ENCODE measurements at places on chromosomes 16 and 17. TPM values are rescaled to one million over a fixed set of nuclear protein-coding genes. Genes with fewer than 3 reads are reported as not detected.

DNA sequence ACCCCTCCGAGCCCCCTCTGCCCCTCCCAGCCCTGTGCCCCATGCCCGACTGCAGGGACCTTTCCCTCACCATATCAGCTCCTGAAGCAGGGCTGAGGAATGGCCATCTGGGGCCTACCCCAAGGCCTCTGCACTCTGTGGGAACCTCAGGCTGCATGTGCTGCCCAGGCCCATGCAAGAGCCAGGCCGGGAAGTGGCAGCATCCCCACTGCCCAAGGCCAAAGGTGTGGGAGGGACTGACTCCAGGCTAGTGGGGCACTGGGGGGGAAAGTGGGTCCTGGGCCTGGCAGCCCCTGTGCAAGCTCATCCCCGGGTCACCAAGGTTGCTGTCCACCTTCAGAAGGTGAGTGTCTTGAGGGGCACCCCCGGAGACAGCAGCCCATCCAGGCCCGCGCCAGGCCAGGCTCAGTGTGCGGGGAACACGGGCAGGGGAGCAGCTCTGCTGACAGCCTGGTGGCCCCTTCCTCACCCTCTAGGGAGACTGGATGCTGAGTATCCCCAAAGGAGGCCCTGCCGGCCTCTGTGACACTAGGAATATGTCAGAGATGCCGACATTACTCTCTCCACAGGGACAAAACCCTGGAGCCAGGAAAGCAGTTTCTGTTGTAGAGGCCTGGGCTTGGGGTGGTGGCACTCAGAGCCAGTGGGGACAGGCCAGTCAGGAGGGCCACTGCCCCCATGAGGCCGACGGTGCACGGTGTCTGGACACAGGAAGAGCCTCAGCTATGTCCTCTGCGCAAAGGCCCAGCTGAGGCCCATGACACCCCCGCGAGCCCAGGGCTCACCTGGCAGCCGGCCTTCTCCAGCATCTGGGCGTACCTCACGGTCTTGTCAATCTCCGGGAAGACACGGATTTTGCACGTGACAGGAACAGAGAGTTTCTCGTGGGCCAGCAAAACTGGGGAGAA, 3.3 kb downstream of the DUS1L start:
- H3K27me3 ChIP-seq: no peaks in the 10 kb centered on the region
- no peak for DNase-seq
- no peak overlapping the region for H3K4me3 ChIP-seq
- peaks cover 3% of the 10 kb centered on the region for H3K36me3 ChIP-seq

The JPT2 gene
- total RNA-seq: 59.2 TPM

DNA sequence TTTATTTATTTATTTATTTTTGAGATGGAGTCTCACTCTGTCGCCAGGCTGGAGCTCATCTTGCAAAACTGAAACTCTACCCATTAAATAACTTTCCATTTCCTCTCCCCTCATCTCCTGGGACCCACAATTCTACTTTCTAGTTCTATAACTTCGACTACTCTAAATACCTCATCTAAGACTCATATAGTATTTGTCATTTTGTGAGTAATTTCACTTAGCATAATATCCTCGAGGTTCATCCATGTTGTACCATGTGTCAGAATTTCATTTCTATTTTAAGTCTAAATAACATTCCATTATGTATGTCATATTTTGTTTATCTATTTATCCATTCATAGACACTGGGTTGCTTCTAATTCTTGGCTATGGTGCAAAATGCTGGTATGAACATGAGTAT, 5.1 kb upstream of the NT5M start:
- no peak overlapping the region for H3K27ac ChIP-seq
- H3K27me3 ChIP-seq: no peaks in the 10 kb centered on the region
- H3K36me3 ChIP-seq: no peaks in the 10 kb centered on the region
- DNase-seq: no peak
- no peak overlapping the region for H3K4me3 ChIP-seq

The CAMKK1 gene
- total RNA-seq: 8.0 TPM

DNA sequence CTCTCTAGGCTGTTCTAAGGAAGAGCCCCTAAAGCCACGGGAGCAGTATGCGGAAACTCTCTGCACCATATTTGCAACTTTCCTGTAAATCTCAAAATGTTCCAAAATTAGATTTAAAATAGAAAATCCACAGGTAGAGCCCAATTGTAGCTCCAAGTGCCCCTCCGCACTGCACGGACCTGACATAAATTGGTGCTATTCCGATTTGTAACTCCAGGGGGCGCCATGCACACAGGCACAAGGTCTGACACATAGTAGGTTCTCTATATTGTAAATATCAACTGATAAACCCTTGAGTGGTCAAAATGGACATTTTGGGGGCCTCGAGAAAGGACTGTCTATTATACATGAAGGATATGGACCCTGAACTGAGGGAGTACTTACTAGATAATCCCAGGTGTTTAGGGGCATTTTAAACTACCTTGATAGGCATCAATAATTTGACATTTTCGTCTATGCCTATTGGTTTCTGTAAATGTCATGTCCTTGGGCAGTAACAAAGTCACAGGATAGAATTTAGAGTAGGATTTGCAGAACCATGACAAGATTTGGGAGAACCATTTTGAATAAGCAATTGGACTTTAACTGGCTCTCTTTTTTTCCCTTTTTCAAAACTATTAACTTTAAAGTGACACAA, 36.6 kb upstream of the TMEM132E start:
- H3K4me1 ChIP-seq: no peaks in the 10 kb centered on the region
- DNase-seq: no peak
- H3K27me3 ChIP-seq: peaks cover 46% of the 10 kb centered on the region
- no peak overlapping the region for H3K27ac ChIP-seq
- no peak overlapping the region for H3K4me3 ChIP-seq

The KRTAP1-1 gene
- total RNA-seq: not detected

DNA sequence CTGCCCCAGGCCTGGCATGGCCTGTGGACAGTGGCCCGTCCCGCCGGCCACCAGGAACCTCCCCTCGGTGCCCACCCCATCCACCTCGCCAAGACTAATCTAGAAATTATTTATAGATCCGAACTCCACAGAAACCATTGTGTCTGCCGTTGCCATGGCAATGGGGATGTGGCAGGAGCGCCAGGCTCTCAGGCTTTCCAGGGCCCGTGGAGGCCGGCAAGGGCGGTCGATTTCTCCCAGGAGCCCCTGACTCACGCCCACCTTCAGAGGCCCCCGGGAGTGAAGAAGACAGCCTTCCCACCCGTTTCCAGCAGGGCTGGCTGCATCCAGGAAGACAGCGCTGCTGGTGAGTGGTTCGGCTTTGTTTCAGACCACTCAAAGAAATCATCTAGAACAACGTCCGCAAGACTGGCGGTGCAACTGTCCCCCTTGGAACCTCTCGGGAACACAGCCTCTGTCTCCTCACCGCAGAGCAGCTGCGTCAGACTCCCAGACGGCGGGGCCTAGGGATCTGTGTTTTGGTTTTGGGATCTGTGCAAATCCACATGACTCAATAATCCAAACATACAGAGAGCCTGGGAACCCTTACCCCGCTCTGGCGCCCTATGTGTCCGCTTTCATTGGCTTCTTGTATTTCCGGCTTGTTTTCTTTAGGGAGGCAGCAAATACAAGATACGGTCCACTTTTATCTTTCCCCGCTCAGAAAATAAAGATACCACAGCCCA, 48.5 kb upstream of the ZCCHC14 start:
- no peak for DNase-seq
- H3K27ac ChIP-seq: peak overlapping the region; percentile 70
- no peaks in the 10 kb centered on the region for H3K27me3 ChIP-seq
- peaks cover 9% of the 10 kb centered on the region for H3K36me3 ChIP-seq
- H3K4me1 ChIP-seq: peaks cover 46% of the 10 kb centered on the region

DNA sequence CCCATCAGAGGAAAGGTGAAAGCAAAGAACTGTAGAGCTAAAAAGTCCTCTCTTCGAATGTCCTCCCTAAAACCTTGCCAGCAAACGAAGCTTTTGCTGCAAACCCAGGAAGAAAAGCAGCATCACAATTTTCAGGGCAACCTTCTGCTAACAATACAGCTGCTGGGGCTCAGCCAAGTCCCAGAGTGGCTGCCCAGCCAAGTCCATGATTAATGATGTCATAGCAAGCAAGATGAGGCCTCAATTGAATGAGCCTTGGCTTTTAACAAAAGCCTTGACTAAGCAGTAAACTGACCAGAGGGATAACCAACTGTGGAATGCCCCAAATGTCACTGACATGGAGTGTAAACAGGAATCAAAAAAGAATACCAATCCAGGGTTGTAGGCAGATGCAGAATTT, 342.7 kb downstream of the PMP22 start:
- peaks cover 5% of the 10 kb centered on the region for H3K36me3 ChIP-seq
- no peak for DNase-seq
- H3K27ac ChIP-seq: no peak overlapping the region
- no peak overlapping the region for H3K4me3 ChIP-seq

GRCh38 chr16:1771864-1772361, 570 bp upstream of the NME3 start:
- H3K27me3 ChIP-seq: no peaks in the 10 kb centered on the region
- peak overlapping the region; percentile 95 for H3K4me3 ChIP-seq
- peaks cover 6% of the 10 kb centered on the region for H3K36me3 ChIP-seq
- H3K27ac ChIP-seq: peak overlapping the region; percentile 97
- DNase-seq: no peak

GRCh38 chr16:88088161-88088581, 136.9 kb downstream of the BANP start:
- peak; percentile 80 for DNase-seq
- no peak overlapping the region for H3K27ac ChIP-seq
- peaks cover 13% of the 10 kb centered on the region for H3K4me1 ChIP-seq
- H3K4me3 ChIP-seq: no peak overlapping the region
- H3K36me3 ChIP-seq: no peaks in the 10 kb centered on the region

- H3K4me1 ChIP-seq: peaks cover 48% of the 10 kb centered on the region
- H3K4me3 ChIP-seq: no peak overlapping the region
- H3K27ac ChIP-seq: peak overlapping the region; percentile 92
- H3K36me3 ChIP-seq: peaks cover 4% of the 10 kb centered on the region
- no peaks in the 10 kb centered on the region for H3K27me3 ChIP-seq
- no peak for DNase-seq
These were observed 15.0 kb downstream of the NSMCE1 start for GRCh38 chr16:27253526-27253930.

Data from chondrocyte (in vitro differentiated cells).